Esophagus muscularis mucosa (tissue), 4 donors: ENCODE measurements at places on chromosomes 1 and 21. TPM values are rescaled to one million over a fixed set of nuclear protein-coding genes. Genes with fewer than 3 reads are reported as not detected.

- H3K4me1 ChIP-seq = peaks cover 5% of the 10 kb centered on the region
- no peak for DNase-seq
- no peak overlapping the region for H3K4me3 ChIP-seq
- no peaks in the 10 kb centered on the region for H3K27me3 ChIP-seq
- no peaks in the 10 kb centered on the region for H3K36me3 ChIP-seq
Measured at GRCh38 chr21:18831942-18832676, 428.5 kb upstream of the TMPRSS15 start.

DNA sequence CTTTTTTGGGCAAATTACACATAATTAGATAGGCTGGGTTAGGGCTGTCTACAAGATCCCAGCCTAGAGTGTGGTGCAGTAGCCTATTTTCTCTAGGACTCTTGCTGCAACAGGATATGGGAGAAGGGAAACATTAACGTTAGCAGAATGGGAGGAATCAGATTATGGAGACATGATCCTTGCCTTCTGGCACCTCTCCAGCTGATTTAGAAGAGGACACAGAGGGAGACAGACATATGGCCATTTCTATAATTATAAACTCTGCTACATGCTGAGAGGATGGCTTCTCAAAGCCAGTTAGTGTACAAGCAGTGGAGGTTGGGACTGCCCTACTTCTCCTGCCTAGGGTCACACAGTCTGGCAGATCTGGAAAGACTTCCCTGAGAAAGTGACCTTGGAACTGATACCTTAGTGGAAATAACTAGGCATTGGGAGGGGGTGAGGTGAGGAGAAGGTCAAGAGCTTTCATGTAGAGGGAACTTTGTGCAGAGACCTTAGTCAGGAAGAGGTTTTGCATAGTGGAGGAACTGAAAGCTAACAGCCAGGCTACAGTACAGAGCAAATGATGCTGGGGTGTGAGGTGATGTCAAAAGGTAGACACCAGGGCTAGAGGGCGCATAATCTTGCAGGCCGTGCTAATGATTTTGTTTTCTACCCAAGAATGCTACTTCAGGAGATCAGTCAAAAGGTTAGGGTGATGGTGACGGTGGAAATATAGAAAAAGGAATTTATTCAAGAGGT is 1.2 kb upstream of the CD1D start:
- no peak overlapping the region for H3K27ac ChIP-seq
- no peaks in the 10 kb centered on the region for H3K36me3 ChIP-seq
- no peak for DNase-seq
- peaks cover 7% of the 10 kb centered on the region for H3K4me1 ChIP-seq
- H3K27me3 ChIP-seq = peaks cover 24% of the 10 kb centered on the region

DNA sequence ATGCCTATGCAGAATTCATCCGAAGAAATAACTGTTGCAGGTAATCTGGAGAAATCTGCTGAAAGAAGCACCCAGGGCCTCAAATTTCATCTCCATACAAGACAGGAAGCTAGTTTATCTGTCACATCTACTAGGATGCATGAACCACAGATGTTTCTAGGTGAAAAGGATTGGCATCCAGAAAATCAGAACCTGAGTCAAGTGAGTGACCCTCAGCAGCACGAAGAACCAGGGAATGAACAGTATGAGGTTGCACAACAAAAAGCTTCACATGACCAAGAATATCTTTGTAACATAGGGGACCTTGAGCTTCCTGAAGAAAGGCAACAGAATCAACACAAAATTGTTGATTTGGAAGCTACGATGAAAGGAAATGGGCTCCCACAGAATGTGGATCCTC is 24.0 kb upstream of the PLEKHM2 start:
- DNase-seq = no peak
- no peaks in the 10 kb centered on the region for H3K4me1 ChIP-seq
- peaks cover 43% of the 10 kb centered on the region for H3K36me3 ChIP-seq
- H3K4me3 ChIP-seq = no peak overlapping the region
- no peaks in the 10 kb centered on the region for H3K27me3 ChIP-seq
- no peak overlapping the region for H3K27ac ChIP-seq

GRCh38 chr1:95503278-95504030 is 269.4 kb downstream of the RWDD3 start:
- no peaks in the 10 kb centered on the region for H3K36me3 ChIP-seq
- H3K27ac ChIP-seq = no peak overlapping the region
- H3K27me3 ChIP-seq = no peaks in the 10 kb centered on the region
- no peaks in the 10 kb centered on the region for H3K4me1 ChIP-seq
- DNase-seq = no peak

DNA sequence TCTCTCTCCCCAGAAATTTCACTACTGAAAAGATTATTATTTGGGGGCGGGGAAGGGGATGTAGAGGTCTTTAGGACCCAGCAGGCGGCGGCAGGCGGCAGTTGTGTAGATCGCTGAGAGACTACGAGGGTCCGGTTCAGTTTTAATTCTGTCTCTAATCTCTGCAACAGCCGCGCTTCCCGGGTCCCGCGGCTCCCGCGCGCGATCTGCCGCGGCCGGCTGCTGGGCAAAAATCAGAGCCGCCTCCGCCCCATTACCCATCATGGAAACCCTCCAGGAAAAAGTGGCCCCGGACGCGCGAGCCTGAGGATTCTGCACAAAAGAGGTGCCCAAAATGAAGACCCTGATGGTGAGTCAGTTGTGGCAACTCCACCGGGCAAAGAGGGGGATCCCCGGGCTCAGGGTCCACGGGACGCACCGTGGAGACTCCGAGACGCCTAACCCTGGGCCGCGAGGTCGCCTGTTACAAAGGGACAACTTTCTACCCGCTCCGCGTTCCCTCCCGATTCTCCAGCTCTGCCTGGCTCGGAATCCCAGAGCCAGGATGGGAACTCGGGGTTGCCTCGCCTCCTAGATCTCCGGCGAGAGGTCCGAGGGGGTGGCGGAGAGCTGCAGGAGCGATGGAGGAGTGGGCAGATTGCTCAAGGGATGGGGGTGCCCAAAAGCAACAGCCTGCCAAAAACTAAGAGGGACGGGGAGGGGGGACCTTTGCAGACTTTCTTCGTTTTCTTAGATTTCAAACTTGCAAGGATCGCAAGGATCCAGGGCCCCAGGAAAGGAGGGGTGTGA is at the start of gene ST6GALNAC5:
Gene ST6GALNAC5 (plus strand): TSS at position 139 of the 789 bp plus-strand sequence.
- no peak for DNase-seq
- H3K27me3 ChIP-seq = peaks cover 31% of the 10 kb centered on the region
- peak within 1 kb of the TSS; percentile 33 for H3K27ac ChIP-seq
- H3K36me3 ChIP-seq = no peaks in the 10 kb centered on the region

OR2M7 gene
- total RNA-seq = not detected

PTP4A2 gene
- total RNA-seq = 184 TPM

TMPRSS3 gene
- total RNA-seq = not detected

NBPF4 gene
- total RNA-seq = not detected

NT5C1A gene
- not detected for total RNA-seq
